ENCODE measurements at places on chromosomes 16 and 17. TPM values are rescaled to one million over a fixed set of nuclear protein-coding genes. Genes with fewer than 3 reads are reported as not detected.

CCDC200 gene
- total RNA-seq: not detected

C1QTNF8 gene
- total RNA-seq: not detected

LGALS9B gene
- not detected for total RNA-seq

OTOP3 gene
- total RNA-seq: not detected

- no peak for DNase-seq
Observed at GRCh38 chr17:43543771-43544575, 2.2 kb downstream of the ETV4 start.

- DNase-seq: no peak
Observed at GRCh38 chr16:23148166-23148512, 1.1 kb downstream of the USP31 start.

Measured in HT1080 (cell line).